ENCODE measurements at places on chromosomes 4 and X.

DNA sequence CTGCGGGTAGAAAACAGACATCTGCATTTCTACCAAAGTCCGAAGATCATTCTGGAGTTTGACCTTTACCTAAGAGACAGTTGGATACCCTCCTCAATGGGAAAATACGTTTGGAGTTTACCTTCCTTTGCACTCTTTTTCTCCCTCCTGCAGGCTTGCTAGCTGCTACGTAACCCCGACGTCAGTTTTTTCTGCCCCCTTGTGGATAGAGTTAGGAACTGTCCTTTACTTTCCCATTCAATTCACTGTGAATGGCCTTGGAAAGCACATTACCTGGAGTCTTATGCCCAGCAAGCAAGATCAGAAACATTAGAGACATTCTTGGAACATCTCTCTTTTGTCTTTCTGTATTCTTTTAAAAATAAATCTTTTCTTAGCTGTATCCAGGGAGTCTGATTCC, 250.7 kb downstream of the NAP1L3 start:
- peak; percentile 76 for DNase-seq

GRCh38 chr4:2334826-2335728, 73.2 kb upstream of the MXD4 start:
- DNase-seq, result peak; percentile 3

DNA sequence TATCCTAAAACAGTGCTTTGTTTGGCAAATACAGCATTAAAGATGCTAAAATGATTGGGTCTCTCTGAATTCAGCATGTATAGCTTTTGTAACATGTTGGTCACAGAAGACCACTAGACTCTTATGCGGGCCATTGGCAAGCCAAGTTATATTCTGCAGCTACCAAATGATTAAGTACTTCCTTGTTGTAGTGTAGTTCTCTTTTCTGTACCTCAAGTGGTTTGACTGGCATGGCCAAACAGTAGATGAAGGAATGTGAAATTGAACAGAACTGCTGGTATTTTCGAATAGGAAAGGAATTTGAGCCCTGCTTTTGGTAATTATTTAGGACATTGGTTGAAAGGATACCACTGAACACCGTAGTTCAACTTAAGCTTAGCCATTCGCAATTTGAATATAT, 193.9 kb upstream of the GPC4 start:
- no peak for DNase-seq

DNA sequence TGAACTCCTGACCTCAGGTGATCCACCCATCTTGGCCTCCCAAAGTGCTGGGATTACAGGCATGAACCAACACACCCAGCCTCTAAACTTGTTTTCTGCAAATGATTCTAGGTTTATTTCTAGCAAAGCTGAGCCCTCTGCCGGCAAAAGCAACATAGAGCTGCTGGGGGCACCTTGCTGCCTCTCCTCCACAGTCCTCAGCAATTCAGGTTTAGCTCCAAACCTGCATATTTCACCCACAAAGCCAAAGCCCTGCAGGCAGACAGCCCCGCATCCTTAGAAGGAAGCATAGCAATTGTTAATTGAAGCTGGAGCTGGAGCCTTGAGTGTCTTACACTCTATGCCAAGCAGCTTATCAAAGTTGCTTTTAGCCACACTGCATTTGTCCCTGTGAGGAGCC, 24.9 kb upstream of the OCIAD2 start:
- no peak for DNase-seq

GRCh38 chr4:92357966-92358365, 54.2 kb downstream of the GRID2 start:
- no peak for DNase-seq

- DNase-seq, result no peak
Observed at GRCh38 chr4:126560794-126561193, 1072.0 kb upstream of the INTU start.

- no peak for DNase-seq
Observed at GRCh38 chr4:145307763-145308430, 127.5 kb upstream of the OTUD4 start.

- DNase-seq, result no peak
Observed at GRCh38 chr4:108204518-108204917, 35.8 kb upstream of the LEF1 start.

- no peak for DNase-seq
Observed at GRCh38 chr4:184819786-184820185, 6.0 kb downstream of the ACSL1 start.

DNA sequence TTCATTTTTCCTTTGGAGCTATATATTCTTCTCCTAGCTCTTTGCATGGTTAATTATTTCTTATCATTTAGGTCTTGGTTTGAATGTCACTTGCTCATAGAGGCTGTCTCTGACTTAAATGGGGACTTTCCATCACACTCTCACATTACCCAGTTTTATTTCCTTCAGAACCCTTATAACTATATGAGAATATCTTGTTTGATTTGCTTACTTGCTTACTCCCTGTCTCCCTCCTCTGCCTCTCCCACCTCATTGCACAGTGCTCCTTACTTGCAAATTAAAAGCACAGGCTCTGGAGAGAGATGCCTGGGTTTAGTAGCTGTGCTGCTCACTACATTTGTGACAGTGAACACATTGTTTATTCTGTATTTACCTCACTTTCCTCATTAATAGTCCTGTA, 174.6 kb downstream of the SOWAHB start:
- DNase-seq, result no peak

DNA sequence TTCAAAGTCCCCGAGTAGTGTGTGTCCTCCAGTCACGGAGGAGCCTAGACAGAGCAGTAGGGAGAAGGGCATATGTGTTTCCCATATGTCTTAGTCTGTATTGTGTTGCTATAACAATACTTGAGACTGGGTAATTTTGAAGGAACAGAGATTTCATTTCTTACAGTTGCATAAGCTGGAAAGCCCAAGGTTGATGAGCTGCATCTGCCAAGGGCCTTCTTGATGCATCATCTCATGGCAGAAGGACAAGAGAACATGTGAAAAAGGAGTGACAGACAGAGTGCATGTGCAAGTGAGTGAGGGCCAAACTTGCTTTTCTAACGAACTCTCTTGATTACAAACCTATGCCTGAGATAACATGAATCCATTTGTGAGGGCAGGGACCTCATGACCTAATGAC, 243.4 kb downstream of the ARHGAP10 start:
- no peak for DNase-seq

DNA sequence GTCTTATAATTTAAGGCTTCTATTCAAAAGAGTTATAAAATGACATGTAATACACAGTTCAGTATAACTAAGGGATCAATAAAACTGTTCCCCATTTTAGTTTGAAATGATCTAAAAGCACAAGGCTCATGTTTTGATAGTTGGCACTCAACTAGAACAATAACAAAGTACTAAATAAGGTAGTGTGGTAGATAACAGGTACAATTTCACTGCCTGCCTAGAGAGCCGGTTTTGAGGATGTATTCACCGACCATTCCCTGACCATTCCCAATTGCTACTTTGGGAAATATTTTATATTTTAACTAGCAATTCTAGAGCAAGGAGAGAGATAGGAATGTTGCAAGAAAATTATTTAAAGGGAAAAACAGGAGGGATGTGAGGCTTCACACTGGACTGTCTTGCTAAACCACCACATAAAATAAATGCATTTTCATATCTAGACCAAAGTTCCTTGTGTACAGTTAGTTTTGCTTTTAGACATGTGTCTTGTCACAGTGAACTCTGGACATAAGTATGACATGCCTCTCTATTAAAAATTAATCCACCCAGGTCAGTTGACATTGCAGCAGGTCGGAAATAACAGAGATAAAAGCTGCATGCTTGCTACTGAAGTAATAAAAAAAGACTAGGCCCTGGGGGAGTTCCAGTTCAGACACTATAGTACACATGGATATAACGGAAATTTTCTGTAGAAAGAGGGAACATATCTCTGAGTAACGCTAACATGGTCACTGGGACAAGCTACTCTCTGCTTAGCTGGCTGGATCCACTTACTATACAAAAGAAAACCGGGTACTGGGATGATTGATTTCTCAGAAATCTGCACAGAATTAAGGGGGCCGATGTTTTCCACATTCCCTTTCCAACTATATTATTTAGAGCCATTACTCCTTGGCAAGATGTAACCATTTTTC, 56.3 kb upstream of the NAP1L5 start:
- no peak for DNase-seq

GRCh38 chr4:185634066-185634652, 98.9 kb upstream of the PDLIM3 start:
- no peak for DNase-seq

DNA sequence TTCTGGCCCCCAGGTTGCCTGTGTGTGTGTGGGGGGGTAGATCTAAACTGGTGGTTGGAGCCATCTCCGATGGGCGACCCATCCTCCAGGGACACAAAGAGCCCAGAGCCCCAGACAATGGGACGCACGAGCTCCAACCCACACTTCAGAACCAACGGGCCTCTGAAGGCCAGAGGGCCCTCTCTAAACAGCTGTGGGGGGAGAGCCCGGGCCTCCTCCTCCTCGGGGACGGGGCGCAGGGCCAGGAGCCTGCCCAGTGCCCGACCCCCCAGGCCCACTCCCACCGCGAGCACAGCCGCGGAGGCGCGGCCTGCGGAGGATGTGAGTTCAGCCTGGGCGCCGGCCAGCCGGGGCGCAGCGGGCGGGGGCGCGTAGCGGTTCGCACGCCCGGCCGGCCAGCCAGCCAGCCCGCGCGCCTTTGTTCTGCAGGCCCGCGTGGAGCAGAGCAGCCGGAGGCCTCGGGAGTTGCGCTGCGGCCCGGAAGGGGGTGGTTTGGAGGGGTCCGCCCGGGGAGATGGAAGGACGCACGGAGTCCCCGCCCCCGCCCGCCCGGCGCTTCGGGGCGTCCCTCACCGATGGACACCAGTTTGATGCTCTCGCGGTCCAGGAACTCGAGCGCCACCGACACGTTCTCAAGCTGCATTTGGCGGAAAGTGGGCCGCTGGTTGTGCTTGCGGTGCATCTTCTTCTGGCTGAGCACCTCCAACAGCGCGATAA, 4.0 kb downstream of the FLNA start:
- DNase-seq, result peak; percentile 44

DNA sequence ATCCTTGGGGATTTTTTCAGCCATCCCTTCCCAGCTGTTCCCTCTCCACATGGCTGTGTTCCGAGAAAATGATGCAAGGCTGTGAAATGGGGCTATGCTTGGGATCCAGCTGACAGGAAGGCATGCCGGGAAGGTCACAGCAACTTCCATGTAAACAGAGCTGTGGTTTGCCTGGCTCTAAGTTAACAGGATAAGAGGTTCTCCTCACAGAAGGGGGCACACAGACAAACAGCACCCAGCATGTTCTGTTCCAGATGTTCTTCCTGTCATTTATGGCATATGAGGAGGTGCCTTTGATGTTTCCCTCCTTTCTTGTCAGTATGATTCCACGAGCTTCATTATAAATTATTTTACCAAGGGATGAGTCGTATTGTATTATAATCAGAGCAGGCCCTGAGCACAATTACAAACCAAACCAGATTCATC, 220.7 kb downstream of the ANTXR2 start:
- peak; percentile 6 for DNase-seq

DNA sequence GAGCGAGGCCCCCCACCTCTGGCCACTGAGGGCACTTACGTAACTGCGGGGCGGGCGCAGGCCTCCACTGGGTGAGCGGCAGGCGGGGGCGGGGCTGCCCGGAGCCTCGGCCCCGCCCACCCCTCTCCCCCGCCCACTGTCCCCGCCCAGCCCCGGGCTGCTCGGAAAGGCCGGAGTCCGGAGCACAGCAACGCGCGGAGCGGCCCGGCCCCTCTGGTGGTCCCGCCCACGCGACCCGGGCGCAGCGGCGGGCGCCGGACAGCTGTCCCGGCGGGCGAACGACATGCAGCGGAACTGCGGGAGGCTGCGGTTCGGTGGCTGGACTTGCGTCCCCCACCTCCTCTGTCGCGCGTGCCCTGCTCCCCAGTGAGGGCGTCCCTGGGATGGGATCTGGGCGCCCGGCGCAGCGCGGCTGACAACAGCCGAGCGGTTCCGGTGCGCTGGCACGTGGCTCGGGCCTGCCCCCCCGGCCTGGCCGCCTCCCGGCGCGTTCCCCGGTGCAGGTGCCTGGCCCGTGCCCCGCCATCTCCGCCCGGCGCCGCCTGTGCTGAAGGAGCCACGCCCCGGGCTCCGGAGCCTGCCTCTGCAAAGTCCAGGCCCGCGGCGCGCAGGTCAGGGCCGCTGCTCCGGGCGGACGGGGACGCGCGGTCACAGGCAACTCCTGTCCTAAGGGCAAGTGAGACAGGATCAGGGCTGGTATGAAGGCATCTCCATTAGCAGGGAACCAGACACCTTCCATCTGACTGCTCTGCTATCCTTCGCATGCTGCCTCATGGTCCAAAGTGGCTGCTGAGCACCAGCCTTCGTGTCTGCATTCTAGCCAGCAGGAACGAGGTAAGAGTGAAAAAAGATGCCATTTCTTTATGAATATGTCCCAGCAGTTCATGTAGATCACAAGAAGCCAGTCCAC, 21.8 kb upstream of the JAKMIP1 start:
- DNase-seq, result peak; percentile 86

DNA sequence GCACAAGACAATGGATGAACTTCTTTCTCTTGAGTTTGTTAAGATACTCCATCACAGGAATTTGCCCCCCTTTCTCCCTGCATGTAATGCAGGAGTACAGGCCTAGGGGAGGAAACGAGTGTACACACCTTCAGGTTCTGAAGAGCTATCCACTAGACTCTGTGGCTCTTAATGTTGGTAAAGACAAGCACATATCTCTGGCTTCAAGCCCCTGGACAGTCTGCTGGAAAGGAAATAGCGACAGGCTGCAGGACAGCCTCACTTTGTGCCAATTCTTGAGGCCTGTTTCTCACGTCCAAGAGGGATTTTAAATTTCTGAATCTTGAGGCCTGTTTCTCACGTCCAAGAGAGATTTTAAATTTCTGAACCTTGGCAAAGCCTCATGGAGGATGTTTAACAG, 87.1 kb downstream of the RLIM start:
- DNase-seq, result no peak

DNA sequence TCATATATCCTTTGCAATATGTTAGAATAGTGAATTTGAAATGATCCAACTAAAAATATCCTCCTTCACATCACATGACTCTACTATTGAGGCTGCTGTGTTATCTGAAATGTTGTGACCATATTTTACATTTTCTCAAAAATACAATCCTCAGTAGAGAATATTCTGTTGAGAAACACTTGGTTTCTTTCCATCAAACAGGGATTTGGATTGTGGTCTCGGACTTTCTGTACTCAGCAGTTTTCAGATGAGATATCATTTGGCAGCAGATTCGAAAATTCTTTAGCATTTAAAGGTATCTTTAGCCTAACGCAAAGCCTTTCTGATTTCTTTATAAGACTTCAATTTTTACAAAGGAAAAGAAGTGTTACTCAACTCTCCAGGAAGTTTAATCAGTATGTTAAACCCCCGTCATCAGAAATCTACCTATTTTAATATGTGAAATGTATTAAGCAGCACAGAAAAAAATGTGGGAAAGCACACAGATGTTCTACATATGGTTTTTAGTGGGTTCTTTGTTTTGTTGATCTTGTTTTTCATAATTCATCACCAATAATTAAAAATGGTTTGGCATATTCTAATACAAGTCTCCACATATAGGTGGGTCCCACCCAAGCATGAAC, 55.4 kb upstream of the ANXA3 start:
- no peak for DNase-seq

- no peak for DNase-seq
Observed at GRCh38 chrX:15464704-15465103, 28.4 kb downstream of the PIR start.

- DNase-seq, result peak; percentile 81
Observed at GRCh38 chrX:130060122-130061069, 49.9 kb downstream of the ELF4 start.

Data from hepatocyte (in vitro differentiated cells).